Stimulated activated CD4-positive, alpha-beta T cell treated with anti-CD3 and anti-CD28 coated beads, TNF-alpha, amount 100 ng/mL, for 1 hour (primary cell): ENCODE measurements at places on chromosomes 2 and 18.

GRCh38 chr18:66495844-66496243 lies 108.0 kb downstream of the CDH19 start:
- DNase-seq: no peak

DNA sequence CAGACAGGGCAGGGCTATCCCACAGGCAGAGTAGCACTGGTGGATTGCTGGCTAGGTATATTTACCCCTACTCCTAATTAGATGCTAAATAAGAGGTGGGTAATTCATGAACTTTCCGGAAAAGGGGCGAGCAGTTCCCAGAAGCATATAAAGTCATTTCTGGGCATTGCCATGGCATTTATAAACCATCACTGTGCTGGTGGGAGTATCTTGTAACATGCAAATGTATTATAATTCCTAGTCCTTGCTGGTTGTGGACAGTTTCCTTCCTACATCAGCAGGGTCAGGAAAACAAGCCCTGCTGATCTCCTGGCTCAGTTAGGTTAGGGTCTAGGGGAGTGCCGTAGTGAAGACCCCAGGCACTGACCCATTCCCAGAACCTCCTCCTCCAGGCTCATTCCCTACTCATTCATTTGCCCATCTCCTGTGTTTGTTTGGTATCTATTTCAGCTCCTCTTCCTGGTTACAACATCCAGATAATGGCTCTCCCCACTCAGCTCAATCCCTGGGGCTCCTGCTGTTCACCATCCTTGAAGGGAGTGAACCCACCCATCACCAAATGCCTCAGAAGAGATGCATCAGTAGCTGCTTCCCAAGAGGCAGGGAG lies 282.7 kb downstream of the SRBD1 start:
- DNase-seq: no peak

DNA sequence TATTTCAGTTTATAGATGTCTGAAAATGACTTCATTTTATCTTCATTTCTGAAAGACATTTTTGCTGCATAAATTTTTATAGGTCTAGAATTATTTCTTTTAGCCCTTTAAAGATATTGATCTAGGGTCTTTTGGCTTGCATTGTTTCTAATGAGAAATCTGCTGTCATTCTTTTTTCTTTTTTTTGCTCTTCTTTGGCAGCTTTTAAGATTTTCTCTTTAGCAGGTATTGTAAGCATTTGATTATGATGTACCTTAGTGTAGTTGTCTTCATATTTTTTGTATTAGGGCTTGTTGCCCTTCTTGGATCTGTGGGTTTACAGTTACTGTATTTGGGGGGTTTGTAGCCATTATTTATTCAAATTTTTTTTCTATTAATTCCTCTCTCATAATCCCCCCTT lies 66.0 kb upstream of the IL1R1 start:
- no peak for DNase-seq

DNA sequence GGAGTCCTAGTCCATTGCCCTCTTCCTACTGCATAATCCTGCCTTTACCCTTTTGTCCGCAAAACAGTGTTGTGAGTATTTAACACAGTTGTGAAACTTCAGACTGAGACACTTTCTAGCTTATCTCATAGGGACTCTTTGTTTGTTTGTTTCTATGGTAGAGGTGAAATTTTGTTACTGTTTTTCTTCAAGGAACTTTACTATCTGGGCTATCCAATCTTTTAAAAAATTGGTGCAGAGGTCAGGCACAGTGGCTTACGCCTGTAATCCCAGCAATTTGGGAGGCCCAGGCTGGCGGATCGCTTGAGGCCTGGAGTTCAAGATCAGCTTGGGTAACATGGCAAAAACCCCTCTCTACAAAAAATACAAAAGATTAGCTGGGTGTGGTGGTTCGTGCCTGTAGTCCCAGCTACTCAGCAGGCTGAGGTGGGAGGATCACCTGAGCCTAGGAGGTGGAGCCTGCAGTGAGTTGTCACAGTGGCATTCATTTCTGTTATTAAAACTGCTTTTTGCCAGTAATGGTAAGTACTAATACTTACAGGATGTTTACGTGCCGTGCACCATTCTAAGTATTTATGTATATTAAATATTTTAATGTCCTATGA lies 18.8 kb downstream of the GMCL1 start:
- no peak for DNase-seq

GRCh38 chr2:197571627-197572271 lies 55.9 kb downstream of the MOB4 start:
- DNase-seq: no peak

DNA sequence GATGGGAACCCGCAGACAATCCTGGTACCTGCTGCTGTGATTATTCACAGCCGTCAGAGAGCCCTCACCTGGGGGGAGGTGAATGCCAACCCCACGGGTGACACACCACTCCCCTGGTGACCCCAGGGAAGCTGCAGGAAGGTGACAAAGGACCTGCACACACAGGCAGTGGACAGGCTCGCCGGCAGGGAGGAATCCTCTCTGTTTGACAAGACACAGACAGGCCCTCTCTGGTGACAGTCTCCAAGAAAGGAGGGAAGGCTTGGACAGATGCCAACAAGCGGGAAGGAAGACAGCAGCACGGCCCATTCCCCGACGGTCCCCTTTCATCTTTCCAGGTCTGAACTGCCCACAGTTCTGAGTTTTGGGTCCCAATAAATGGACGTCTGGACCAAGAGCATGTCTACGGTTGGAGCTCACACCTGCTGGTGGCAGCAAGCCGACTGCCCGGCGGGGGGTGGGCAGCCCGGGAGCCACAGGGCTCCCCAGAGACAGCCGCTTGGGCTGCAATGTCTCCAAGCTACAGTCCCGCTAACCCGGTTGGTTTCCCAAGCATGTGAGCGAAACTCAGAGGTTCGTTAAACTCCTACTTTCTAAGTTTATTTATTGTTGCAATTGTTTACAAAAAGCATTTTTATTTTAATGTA lies 31.8 kb downstream of the HDAC4 start:
- no peak for DNase-seq

- DNase-seq: no peak
Measured at GRCh38 chr2:47226132-47226922, 71.2 kb upstream of the STPG4 start.

DNA sequence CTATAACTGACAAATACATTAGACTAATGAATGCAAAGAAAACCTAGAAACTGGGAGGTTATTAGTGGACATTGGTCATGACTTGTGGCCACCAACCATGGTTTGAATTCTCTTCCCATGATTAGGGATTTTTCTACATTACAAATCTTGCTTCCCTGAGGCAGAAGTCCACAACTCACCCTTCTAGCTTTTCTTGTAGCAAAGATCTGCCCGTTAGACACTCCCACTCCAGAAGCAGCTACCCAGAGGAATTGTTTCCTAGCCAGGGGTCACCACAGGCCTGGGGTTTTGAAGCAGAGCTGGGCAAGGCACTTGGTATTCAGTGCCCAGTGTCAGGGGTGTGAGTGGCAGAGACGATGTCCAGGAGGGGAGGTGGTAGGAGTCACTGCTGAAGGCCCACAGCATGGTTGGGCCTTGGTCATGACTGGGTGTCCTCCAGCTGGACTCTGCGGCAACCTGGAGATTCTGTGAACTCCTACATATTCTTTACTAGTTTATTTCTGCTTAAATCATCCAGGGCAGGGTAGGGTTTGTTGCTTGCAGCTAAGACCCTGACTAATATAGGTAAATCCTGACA lies 54.9 kb downstream of the ACTR2 start:
- no peak for DNase-seq

GRCh38 chr2:241226723-241227572 lies 38.5 kb downstream of the ANO7 start:
- DNase-seq: no peak
